ENCODE measurements at places on chromosomes 11 and 22.

DNA sequence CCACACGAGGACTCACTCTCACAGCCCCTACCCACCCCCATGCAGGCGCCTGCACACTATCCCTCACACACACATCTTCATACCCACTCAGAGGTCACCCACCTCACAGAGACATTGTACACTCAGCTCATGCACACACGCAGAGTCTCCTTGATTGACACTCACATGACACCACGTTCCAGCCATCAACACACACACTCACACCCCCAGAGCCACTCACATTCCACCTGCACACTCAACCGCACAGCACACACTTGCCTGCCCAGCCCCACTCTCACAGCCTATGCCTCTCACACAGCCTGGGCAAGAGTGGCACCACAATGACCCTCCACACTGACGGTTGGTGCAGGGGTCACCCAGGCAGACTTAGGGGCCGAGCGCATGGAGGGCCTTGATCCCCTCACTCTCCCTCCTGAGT lies 2.2 kb downstream of the SPI1 start:
- no peak for DNase-seq

GRCh38 chr22:35051791-35052190 lies 14.2 kb upstream of the ISX start:
- DNase-seq: no peak

- no peak for DNase-seq
Measured at GRCh38 chr11:112797092-112797491, 164.1 kb upstream of the NCAM1 start.

- DNase-seq: peak; percentile 82
Measured at GRCh38 chr11:121464352-121464946, 11.7 kb upstream of the SORL1-AS1 start.

GRCh38 chr11:47672283-47672730 lies 29.9 kb upstream of the MTCH2 start:
- DNase-seq: no peak

- no peak for DNase-seq
Measured at GRCh38 chr11:32062540-32062939, 28.3 kb upstream of the RCN1 start.

DNA sequence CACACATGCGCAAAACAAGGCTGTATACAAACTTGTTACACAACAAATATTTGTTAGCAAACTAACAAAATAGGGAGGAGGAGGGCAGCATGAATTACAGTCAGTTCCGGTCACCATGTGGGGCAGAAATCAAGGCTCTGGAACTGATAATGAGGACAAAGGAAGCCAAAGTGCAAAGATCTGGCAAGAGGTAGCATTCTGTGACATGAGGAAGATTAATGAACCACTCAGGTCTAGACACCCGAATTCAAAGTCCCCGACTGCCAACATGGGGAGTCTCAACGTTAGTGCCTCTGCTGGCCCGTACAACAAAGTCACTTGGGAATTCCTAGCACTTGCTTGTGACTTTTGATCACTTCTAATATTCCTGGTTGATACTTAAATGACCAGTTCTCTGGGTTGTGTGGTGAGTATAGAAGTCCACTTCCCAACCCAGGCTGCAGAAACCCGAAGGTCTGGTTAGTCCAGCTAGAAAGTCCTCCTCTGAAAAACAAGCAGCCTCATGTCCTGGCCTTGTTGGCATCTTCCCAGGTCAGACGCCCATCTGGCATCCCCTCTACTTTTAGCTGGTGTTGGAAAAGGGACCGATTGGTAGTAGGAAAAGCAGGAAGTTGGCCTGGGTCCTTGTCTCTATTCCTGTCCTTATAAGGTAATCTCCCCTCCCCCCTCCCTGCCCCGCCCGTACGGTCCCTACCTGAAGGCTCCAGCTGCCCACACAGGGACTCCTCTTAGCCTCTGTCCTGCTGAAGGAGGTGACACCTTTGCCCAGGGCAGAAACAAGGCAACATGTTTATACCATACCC lies 1.6 kb downstream of the SUN2 start:
- DNase-seq: peak; percentile 24

GRCh38 chr22:36384766-36385481 lies 2.8 kb downstream of the MYH9 start:
- DNase-seq: no peak

- peak; percentile 17 for DNase-seq
Measured at GRCh38 chr22:29030618-29031226, 30.9 kb downstream of the C22orf31 start.

DNA sequence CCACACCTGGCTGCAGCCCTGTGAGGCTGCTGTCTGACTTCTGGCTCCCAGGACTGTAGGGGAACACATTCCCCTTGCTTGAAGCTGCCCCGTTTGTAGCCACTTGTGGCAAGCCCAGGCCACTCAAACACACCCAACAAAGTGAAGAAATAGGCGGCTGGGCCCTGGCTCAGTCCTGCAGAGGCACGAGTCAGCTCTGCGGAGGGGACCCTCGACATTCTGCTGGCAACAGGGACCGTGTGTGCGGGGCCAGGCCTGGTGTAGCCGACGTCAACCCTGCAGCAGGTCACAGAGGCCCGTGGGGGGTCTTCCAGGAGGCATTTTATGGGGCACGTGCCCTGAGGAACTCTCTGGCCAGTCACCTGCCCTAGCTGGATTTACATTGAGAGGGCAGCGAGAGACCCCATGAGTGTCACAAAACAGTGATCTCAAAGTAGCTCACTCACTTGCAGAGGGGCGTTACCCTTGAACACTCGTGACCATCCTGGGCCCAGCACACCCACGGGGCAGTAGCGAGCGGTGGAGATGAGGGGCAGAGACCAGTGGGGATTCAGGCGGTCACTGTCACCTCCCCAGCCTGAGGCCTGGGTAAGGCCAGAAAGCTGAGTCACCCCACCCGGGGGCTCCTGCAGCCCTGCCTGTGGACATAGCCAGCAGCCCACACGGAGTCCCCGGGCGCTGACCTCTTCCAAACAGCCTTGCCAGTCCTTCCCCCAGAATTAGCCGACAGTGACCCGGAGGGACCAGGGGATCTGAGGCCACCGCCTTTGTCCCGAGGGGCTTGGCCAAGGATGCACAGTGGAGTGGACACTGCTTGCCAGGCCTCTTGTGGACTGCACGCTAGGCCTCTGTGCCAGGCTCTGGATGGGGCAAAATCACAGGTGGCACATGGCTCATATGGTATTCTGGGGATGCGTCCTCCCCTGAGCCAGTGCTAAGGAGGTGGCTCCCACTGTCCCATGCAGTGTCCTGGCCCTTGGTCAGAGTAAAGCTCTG lies 139.5 kb downstream of the CTTN start:
- DNase-seq: no peak

- no peak for DNase-seq
Measured at GRCh38 chr22:32055069-32055468, 12.0 kb downstream of the SLC5A1 start.

DNA sequence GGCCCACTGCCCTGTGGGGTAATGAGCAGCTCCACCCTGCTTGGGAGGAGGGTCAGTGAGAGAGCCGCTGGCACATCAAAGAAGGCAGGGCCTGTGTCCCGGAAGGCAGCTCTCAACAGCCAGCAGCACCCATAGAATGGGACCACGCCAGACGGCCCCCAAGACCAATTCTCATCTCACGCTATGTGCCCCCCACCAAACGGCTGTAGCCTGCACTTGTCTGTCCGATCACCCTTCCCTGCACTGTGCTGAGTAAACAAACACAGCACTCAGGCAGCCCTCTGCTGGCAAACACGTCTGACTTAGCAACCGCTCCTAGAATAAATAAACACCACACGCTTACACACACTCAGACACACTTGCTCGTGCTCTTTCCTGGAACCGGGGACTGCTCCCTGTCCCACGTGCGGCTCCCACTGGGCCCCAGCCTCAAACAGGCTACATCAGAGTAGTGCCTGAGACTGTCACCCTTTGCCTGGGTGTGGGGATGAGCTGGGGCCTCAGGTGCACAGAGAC lies 53.2 kb upstream of the CDON start:
- DNase-seq: no peak

- peak; percentile 64 for DNase-seq
Measured at GRCh38 chr22:29625090-29625825, 21.8 kb downstream of the NF2 start.

DNA sequence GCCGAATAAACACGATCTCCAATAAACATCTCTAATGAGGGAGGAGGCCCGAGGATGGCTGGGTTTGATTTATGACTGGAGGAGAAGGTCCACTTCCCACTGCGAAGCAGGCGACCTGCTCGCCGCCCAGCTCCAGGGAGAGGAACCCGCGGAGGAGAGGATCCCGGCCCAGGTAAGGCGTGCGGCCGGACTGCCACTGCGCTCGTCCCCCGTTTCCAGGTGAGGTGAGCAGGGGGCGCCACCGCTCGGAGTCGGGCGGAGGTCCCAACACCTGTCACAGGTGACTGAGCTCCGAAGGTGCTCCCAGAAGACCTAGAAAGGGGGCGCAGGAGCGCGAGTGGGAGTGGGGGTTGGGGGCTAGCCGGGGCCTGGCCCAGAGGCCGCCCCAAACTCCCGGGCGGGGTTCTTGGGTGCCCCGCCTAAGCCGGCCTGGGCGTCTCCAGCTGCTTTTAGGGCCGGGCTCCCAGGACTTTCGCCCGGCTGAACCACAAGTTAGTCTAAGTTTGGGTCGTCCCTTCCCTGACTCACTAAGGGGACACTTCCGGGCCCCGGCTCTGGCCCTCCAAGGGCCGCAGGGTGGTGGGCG lies 5.4 kb upstream of the PAX6 start:
- DNase-seq: no peak

DNA sequence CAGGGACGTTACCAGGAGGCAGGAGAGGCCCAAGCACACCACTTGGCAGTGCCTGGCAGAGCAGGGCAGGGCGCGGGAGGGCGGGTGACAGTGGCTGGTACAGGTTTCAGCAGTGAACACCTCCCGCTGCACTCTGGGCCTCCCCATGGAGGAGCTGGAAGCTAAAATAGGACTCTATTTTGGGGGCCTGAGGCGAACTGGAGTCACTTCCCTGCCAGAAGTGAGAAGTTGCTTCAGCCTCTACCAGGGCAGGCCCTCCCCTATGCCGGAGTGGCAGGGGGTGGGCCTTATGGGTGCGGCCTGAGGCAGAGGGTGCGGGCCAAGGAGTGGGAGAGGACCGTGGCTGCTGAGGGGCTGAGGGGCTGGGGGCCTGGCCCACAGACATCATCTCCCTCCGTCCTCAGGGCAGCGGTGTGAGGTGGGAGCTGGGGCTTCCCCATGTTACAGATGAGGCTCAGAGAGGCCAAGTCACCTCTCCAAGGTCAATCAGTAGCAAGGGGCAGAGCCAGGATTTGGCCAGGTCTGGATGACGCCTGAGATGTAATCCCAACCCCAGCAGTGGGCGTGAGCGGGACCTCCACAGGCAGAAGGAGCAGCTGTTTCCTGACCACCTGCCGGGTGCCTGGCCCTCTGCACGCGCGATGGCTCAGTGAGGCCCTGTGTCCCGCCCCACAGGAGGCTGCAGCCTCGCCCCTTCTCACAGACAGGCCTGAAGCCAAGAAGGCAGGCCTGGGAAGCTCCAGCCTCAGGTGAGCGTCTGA lies 39.3 kb downstream of the KCNJ4 start:
- DNase-seq: no peak

GRCh38 chr11:62456630-62457029 lies 37.8 kb downstream of the SCGB1A1 start:
- DNase-seq: no peak

DNA sequence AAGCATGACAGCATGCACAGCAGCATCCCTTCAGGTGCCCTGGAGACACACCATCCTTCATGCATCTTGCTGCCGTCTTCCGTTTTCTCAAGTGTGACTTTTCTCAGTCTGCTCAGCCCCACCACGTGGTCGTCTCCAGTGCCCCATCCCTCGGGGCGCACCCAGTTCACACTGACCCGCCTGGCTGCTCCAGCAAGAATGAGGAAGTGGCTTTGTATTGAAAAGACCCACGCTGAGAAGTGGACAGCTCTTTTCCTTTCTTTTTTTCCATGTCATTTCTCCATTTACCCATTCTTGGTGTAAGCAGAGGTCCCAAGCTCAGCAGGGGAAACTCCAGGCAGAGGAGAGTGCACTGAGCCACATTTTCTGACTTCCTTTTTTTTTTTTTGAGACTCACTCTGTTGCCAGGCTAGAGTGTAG lies 14.5 kb downstream of the SERPINH1 start:
- DNase-seq: no peak

DNA sequence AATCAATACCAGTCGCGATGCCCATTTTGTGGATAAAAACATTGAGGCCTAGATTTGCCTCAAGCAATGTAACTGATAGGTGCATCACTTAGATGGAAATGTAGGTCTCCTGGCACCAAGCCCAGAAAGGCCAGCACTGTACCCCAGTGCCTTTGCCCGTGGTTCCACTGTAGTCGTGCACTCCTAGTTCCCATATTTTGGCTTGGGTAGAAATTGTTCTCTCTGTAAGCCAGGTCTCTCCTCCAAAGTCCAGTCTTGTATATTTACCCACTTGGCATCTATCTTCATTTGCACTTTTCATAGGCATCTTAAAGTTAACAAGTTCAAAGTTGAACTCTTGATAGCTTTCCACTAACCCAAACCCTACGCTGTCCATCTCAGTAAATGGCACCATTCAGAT lies 41.6 kb upstream of the DMC1 start:
- no peak for DNase-seq

DNA sequence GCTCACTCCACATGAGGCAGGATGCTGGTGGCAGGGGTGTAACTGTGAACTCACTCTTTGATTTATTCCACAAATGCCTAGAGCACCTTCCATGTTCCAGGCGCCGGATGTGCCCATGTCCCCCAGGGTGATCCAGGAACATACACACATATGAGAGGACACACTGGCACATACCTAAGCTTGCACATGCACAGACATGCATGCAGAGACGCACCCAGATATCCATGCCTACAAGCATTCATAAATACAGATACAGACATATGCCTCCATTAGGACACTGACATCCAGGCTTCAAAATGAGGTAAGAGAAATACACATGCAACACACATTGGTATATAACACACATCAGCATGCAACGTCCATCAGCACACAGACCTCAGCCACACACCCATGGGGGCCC lies 4.5 kb downstream of the OSM start:
- DNase-seq: no peak

GRCh38 chr22:19761725-19762567 lies 1.4 kb downstream of the TBX1 start:
- no peak for DNase-seq

Data from fibroblast of skin of left quadriceps (primary cell).